Activated gamma-delta T cell (primary cell): ENCODE measurements at places on chromosomes 1 and 21.

DNA sequence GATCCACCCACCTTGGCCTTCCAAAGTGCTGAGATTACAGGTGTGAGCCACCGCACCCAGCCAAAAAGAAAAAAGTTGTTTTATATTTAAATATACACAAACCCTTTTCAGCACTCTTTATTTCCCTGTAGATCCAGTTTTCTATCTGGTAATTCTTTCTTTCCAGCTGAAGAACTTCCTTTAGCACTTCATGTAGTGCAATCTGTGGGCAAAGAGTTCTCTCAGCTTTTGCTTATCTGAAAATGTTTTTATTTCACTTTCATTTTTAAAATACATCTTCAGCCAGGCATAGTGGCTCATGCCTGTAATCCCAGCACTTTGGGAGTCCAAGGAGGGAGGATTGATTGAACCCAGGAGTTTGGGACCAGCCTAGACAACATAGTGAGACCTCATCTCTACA, 28.5 kb upstream of the HYI start:
- DNase-seq, result no peak

GRCh38 chr1:226589008-226589733, 40.6 kb downstream of the STUM start:
- no peak for DNase-seq

GRCh38 chr1:36128126-36128904, 3.3 kb upstream of the COL8A2 start:
- no peak for DNase-seq

- no peak for DNase-seq
Observed at GRCh38 chr1:246971090-246971721, 36.7 kb downstream of the ZNF695 start.

GRCh38 chr1:226656601-226657277, 82.3 kb downstream of the ITPKB start:
- no peak for DNase-seq

GRCh38 chr1:38578271-38578951, 281.2 kb downstream of the RRAGC start:
- no peak for DNase-seq

- DNase-seq, result no peak
Observed at GRCh38 chr1:203028067-203028783, 1.9 kb downstream of the PPFIA4 start.

DNA sequence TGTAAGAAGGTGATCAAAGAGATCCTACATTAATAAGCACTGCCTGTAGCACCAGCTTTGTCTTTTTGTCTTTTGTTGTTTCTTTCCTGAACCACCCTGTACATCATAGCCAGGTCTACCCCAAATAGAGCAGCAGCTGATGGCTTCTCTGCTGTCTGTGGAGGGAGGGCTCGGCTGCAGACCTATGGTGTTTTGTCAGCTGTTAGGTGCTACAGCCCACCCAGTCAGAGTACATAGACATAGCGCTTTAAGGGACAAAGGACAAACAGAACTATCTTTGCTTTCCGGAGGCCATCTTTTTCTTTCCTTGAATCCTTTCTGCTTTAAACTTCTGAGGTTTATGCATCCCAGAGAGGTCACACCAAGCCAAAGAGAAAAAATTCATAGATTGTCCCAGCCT, 258.1 kb downstream of the ZNF648 start:
- DNase-seq, result no peak

- DNase-seq, result no peak
Observed at GRCh38 chr1:32983020-32983419, 18.4 kb upstream of the RNF19B start.

GRCh38 chr1:234660536-234661316, 50.7 kb upstream of the IRF2BP2 start:
- no peak for DNase-seq

DNA sequence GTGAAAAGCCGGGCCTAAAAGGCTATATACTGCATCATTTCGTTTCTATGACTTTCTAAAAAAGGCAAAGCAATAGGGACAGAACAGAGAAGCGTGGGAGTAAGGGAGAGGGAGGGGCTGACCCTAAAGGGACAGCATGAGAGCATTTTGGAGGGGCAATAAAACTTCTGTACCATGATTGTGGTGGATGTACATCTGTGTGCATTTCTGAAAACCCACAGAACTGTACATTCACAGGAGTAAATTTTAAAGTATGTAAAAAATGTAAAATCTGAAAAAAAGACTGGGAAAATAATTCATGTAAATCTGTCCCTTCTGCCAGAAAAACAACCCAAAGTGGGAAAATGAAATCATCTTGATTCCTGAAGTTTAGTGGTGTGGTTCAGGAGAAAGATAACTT, 235.4 kb downstream of the CENPF start:
- no peak for DNase-seq

GRCh38 chr1:67560580-67561255, 124.3 kb upstream of the GADD45A start:
- no peak for DNase-seq

DNA sequence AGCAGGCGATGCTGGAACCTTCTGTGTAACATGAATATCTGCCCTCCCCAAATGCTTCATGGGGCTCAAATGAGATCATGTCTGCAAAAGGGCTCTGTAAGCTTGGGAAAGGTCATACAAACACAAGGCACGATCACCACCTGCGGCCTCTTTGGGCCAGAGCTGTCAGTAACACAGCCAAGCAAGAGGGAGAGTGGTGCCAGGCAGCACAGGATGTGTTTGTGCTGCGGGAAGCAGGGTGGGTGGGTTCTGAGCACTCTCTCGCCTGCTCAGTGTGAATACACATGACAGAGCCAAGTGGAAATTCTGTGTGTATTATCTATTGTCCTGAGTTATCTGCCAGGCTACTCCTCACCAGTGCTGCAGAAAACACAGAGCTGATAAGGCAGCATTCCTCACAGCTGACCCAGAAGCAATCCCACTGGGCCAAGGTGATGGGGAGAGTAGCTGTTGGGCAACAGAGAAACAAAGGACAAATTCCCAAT, 101.2 kb downstream of the LAMC2 start:
- DNase-seq, result no peak

DNA sequence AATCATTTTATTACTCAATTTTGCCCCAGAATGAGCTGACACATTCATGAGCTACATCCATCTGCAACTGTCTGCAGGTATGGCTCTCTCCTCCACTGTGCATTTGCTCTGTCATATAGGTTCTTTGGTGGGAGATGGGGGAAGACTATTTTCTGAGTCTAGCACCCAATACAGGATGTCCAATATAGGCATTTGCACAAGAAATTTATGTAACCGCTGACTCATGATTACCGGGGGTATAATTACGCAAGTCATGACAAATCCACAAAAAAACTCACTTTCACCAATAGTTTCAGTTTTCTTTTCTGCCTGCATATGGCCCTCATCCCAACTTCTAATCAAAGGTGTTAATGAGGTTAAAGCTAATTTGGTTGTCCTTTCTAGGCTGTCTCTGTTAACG, 17.5 kb upstream of the VSIG8 start:
- no peak for DNase-seq

GRCh38 chr1:200670242-200671118, 773 bp upstream of the DDX59 start:
- no peak for DNase-seq

GRCh38 chr1:51690285-51690961, 73.5 kb downstream of the OSBPL9 start:
- no peak for DNase-seq

DNA sequence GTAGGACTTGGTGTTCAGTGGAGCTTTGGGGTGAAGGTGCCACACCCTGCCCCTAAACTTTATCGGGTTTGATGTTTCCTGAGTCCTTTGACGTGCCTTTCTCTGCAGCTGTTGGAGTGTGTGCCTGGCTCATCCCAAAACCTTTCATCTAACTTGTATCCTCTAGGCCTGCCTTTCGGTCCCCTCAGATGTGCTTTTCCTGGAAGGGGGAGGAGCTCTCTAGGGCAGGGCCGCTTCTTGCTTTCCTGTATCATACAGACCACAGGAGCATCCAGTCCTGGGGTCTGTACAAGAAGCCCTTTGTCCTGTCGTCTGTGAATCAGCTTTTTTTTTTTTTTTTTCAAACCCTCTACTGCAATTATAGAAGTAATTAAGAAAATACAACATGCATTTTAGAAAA, 35.7 kb downstream of the PTGFRN start:
- no peak for DNase-seq

GRCh38 chr1:164446020-164446419, 113.0 kb upstream of the PBX1 start:
- no peak for DNase-seq

DNA sequence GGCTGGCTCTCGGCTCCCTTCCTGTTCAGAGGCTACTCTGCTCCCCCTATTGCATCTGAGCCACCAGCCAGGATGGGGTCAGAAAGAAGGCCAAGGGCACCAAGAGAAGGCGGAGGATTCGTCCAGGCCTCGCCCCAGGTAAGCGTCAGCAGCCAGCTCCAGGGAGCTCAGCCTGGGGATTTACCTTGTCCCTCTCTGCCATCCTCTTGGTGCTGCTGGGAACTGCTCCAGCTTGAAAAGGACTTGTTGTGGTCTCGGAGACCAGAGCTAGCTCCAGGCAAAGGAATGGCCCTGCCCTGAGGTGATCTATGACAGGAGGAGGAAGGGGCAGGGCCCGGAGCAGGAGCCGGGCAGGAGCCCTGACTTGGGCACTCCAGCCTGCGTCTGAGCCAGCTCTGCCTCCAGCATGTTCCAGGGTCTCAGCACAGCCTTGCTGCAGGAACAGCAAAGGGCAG, 113.7 kb upstream of the IFFO2 start:
- no peak for DNase-seq

- DNase-seq, result no peak
Observed at GRCh38 chr1:2099886-2100779, 49.9 kb downstream of the PRKCZ start.

DNA sequence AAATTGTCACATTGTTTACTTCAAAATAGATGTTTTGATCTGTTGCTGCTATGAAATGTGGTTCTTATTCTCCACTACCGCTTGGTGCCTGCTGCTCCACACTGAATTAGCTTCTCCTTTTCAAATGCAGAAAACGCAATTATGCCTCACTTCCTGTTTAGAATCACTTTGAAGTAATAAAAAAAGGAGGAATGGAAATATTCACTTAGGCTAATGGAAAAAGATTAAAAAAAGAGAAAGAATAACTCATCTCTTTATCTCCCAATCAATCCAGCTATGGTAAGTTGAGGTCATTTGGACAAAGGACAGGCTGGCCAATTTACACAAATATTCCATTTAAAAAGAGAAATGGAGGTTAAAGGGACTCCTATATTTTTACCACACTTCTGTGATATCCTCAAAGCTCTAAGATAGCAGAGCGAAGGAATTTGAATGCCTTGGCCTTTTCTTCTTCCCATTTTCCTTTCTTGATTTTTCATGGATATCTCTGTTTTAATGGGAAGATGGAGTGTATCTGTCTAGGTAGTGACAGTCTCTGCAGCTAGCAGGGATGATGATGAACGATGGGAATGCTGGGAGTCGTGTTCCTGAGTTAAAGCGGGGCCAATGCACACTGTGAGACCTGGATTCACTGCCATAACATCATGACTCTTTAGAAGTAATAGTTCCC, 35.7 kb downstream of the RGS5 start:
- DNase-seq, result no peak

DNA sequence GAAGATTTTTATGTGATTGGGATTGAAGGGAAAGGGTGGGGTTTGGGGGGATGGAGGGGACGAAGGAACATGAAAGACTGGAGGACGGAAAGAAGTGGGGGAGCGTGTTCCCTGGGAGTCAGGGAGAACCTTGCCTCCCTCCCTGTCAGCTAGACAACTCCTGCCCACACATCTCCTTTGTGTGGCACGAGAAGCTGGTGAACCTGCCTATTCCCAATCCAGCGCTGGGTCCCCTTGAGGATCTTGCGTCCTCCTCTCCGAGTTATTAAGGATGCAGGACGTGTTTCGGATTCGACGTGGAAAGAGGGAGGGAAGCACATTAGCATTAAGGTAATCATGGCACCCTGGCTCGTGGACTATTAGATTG, 1.4 kb downstream of the LRRC7 start:
- DNase-seq, result no peak

GRCh38 chr1:76503100-76503499, 364.2 kb upstream of the ST6GALNAC5 start:
- no peak for DNase-seq

DNA sequence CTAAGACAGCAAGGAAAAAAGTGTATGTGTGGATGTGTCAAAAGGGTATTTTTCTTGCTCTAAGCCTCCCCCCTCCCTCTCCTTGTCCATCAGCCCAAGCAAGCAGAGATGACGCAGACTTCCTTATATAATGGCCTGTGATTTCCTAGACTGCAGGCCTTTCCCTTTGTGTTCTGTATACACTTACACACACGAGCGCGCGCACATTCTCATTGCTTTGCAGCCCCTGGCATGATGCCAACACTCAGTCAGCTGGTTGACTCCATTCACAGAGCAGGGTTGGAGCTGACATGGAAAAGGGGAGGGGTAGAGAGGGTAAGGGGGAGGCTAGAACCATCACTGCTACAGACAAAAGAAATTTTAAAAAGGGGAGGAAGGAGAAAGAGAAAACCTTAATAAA, 41.8 kb downstream of the GATAD2B start:
- DNase-seq, result no peak

- DNase-seq, result no peak
Observed at GRCh38 chr1:119324198-119324597, 44.4 kb upstream of the HAO2 start.

DNA sequence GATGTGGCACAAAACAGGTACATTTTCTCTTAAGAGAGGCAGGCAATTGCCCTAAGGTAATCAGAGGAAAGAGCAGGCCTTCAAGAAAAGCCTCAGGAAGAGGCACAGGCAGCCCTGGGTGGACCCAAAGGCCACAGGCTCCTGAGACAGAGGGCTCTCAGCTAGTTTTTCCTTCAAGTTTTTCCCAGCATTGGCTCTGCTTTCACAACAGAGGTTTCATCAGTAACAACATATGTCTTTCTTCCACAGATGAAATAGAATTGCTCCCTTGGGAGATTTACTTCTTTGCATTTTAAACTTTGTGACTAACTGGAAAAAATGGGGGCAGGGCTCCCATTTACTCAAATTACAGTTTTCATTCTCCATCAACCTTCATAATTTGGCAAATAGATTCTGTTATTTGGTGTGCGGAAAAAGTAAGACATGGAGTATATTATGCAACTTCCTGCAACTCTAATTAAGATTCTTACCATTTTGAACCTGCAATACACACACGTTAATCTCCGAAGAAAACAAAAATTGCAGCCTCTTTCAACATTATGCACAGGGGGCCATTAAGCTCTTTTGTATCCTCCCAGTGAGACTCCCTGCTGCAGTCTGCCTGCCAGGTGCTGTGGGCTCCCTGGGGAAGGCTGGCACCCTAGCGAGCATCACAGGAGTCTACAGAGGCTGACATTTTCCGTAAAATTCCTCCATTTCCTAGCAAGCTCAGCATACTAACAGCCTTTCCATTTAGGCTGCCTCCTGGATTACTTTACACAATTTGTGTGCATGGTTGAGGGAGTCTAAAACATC, 282.3 kb downstream of the USH2A start:
- DNase-seq, result no peak

GRCh38 chr1:3555131-3555920, 56.0 kb downstream of the MEGF6 start:
- no peak for DNase-seq

GRCh38 chr1:117633936-117634335, 28.1 kb downstream of the TENT5C start:
- no peak for DNase-seq

DNA sequence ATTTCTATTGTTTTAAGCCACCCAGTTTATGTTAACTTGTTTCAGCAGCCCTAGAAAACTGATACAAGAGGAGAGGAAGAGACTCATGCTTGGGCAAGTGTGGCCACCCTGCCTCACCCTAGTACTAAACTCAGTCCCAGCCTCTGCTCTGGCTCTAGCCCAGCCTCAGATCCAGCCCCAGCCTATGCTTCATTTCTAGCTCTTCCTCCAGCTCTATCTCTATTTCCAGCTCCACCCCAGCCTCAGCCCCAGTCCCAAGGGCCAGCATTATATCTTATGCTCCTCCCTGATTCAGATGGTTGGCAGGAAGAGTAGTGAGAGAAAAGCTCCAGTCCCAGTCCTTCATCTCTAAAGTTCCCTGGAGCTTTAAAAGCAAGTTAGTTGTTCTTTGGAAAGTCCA, 535.5 kb downstream of the PTPRC start:
- DNase-seq, result no peak
